Activated T-helper 1 cell treated with anti-CD3 and anti-CD28 coated beads, Interleukin-12 subunit alpha, Interleukin-12 subunit beta, Interleukin-2, Interleukin-4 antibody, amounts not matched to agents 30 ng/mL and 10 ng/mL and 1 ng/mL, durations not matched to agents 14 hours and 24 hours and 36 hours (primary cell): ENCODE measurements at places on chromosomes 1 and 21. TPM values are rescaled to one million over a fixed set of nuclear protein-coding genes. Genes with fewer than 3 reads are reported as not detected.

OPRD1 gene
- 0.05 TPM in 1 of 2 replicates, not detected in the other for total RNA-seq

HEATR1 gene
- total RNA-seq = 83.6 and 85.2 TPM in 2 replicates

KCNE2 gene
- not detected in 2 replicates for total RNA-seq

ITPKB gene
- 38.3 and 38.5 TPM in 2 replicates for total RNA-seq

EVA1B gene
- total RNA-seq = 10.6 and 10.9 TPM in 2 replicates

C1orf105 gene
- total RNA-seq = not detected in 2 replicates

KRTAP21-2 gene
- not detected in 2 replicates for total RNA-seq

CD1D gene
- total RNA-seq = 0.22 TPM in 1 of 2 replicates, not detected in the other

SLC44A5 gene
- total RNA-seq = not detected in 2 replicates

KRTAP7-1 gene
- total RNA-seq = not detected in 2 replicates

DAB1 gene
- total RNA-seq = not detected in 2 replicates

KCTD3 gene
- total RNA-seq = 4.7 and 5.5 TPM in 2 replicates

FCAMR gene
- total RNA-seq = not detected in 2 replicates

TSTD1 gene
- 40.5 and 43.3 TPM in 2 replicates for total RNA-seq

NLRP3 gene
- total RNA-seq = 0.12 TPM in 1 of 2 replicates, not detected in the other

TMPRSS2 gene
- not detected in 2 replicates for total RNA-seq

ANKRD35 gene
- 0.37 and 0.52 TPM in 2 replicates for total RNA-seq

CCDC185 gene
- not detected in 2 replicates for total RNA-seq

SERPINC1 gene
- total RNA-seq = 0.26 TPM in 1 of 2 replicates, not detected in the other

CLCNKB gene
- total RNA-seq = not detected in 2 replicates

MPZ gene
- 3.0 and 4.0 TPM in 2 replicates for total RNA-seq

DIRAS3 gene
- 0.12 TPM in 1 of 2 replicates, not detected in the other for total RNA-seq

KCNK1 gene
- total RNA-seq = 1.8 and 2.1 TPM in 2 replicates

TCHH gene
- total RNA-seq = not detected in 2 replicates

KCND3 gene
- total RNA-seq = not detected in 2 replicates

SOD1 gene
- 346 and 354 TPM in 2 replicates for total RNA-seq

KLHDC7A gene
- total RNA-seq = not detected in 2 replicates

ETV3L gene
- total RNA-seq = not detected in 2 replicates

SHISAL2A gene
- total RNA-seq = 5.7 and 6.0 TPM in 2 replicates

C1QTNF12 gene
- 2.2 and 4.1 TPM in 2 replicates for total RNA-seq

PLCH2 gene
- 2.5 and 2.9 TPM in 2 replicates for total RNA-seq

GPATCH2 gene
- 10.4 and 12.9 TPM in 2 replicates for total RNA-seq

DLGAP3 gene
- 0.65 and 0.93 TPM in 2 replicates for total RNA-seq

HMCN1 gene
- under 0.01 TPM in 1 of 2 replicates, not detected in the other for total RNA-seq

PRKAA2 gene
- not detected in 2 replicates for total RNA-seq

ZBTB8A gene
- 0.17 and 0.41 TPM in 2 replicates for total RNA-seq

C1orf185 gene
- total RNA-seq = not detected in 2 replicates
